Activated T-helper 1 cell treated with anti-CD3 and anti-CD28 coated beads, Interleukin-12 subunit alpha, Interleukin-12 subunit beta, Interleukin-2, Interleukin-4 antibody, amounts not matched to agents 30 ng/mL and 10 ng/mL and 1 ng/mL, durations not matched to agents 14 hours and 24 hours and 36 hours (primary cell): ENCODE measurements at places on chromosomes 7 and 10.

DNA sequence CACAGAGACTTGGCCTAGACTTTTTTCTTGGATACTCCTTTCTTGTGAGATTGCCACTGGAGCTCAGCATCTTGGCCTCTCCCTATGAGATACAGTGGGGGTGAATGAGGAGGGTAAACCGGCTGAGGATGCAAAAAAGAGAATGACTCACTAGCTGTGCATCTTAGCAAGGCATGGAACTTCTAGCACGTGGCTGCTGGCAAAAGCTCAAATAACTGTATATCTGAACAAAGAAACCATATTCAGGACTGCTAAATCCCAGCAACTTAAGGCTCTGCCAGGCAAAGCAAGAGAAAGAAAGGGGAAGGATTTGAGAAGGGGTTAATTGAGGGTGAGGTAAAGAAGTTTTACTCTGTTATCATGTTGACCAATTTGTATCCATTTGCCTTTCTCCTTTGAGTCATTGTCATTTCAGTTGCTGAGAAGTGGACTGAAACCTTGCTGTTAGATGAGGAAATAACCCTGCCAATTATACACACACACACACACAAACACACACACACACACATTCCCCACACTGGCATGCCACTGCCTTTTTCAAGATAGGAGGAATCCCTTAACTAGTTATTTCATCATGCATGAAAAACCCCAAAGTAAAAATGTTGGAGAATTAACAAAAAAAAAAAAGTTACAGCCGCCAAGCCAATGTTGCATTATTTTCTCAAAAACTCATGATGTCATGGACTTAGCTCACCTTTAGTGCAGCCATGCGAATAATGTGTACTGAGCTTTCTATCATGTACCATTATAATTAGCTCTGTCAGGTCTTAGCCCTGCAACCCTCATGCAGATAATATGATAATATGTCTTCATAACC, 997.3 kb downstream of the LRMDA start:
- H3K27me3 ChIP-seq: no peaks in the 10 kb centered on the region
- no peak overlapping the region for H3K27ac ChIP-seq
- no peak for DNase-seq
- H3K36me3 ChIP-seq: no peaks in the 10 kb centered on the region

GRCh38 chr10:133405844-133406527, 12.0 kb downstream of the MTG1 start:
- H3K4me3 ChIP-seq: no peak overlapping the region
- no peaks in the 10 kb centered on the region for H3K27me3 ChIP-seq
- peaks cover 74% of the 10 kb centered on the region for H3K36me3 ChIP-seq
- no peak for DNase-seq
- H3K4me1 ChIP-seq: peaks cover 40% of the 10 kb centered on the region

GRCh38 chr10:92131275-92131820, 159.5 kb downstream of the CPEB3 start:
- no peaks in the 10 kb centered on the region for H3K4me1 ChIP-seq
- no peak overlapping the region for H3K4me3 ChIP-seq
- H3K27me3 ChIP-seq: peaks cover 4% of the 10 kb centered on the region

- DNase-seq: no peak
- H3K27me3 ChIP-seq: no peaks in the 10 kb centered on the region
Measured at GRCh38 chr10:30990971-30991646, 40.6 kb downstream of the ZNF438 start.

DNA sequence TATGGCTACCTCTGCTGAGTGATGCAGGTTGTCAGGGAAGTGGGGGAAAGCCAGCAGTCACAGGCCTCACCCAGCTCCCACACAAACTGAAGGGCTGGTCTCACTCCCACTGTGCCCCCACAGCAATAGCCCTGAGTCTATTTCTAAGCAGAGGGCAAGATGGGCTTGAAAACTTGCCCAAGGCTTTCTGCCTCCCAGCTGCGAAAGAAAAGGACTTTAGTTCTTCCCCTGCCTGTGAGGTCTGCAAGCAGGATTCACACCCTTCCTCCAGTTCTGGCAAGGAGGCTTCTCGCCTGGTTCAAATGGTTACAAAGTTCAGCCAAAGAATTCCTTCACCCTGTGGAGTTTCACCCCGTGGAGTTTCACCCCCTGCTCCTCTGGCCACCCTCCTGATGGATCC, 63.3 kb upstream of the PRLHR start:
- peaks cover 18% of the 10 kb centered on the region for H3K4me1 ChIP-seq
- no peak overlapping the region for H3K4me3 ChIP-seq
- no peak overlapping the region for H3K27ac ChIP-seq
- H3K36me3 ChIP-seq: no peaks in the 10 kb centered on the region

- H3K36me3 ChIP-seq: no peaks in the 10 kb centered on the region
- H3K27ac ChIP-seq: no peak overlapping the region
- no peak for DNase-seq
- no peaks in the 10 kb centered on the region for H3K4me1 ChIP-seq
Measured at GRCh38 chr7:70616211-70616610, 515.7 kb upstream of the GALNT17 start.

GRCh38 chr10:88271761-88272543, 311.2 kb downstream of the RNLS start:
- peaks cover 4% of the 10 kb centered on the region for H3K27me3 ChIP-seq
- peak; percentile 4 for DNase-seq
- peak overlapping the region; percentile 86 for H3K27ac ChIP-seq
- peaks cover 3% of the 10 kb centered on the region for H3K36me3 ChIP-seq
- peak overlapping the region; percentile 36 for H3K4me3 ChIP-seq

GRCh38 chr10:102121739-102122372, 1.7 kb upstream of the LDB1 start:
- DNase-seq: no peak
- H3K27ac ChIP-seq: no peak overlapping the region
- no peaks in the 10 kb centered on the region for H3K27me3 ChIP-seq
- H3K4me1 ChIP-seq: peaks cover 37% of the 10 kb centered on the region

DNA sequence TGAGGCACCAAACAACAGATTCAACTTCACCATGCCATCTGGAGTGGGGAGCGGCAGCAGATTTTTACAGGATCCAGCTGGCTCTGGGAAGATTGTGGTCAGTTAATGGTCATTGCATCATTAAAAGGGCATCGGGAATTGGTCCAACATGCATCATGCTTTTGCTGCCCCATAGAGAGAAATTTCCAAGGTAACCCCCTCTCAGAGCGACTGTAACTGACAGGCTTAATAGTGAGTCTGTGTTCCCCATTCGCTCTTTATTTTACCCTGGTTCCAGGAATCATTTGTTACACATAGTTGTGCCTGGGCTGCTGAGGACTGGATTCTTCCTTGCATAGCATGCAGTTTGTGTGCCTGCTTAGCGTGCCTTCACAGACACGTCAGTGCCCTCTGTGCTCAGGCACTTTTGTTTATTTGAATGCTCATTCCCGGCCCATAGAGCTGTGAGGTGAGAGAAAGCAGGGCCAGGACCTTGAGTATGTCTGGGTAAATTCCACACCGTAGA, 49.9 kb downstream of the CDHR3 start:
- H3K27ac ChIP-seq: no peak overlapping the region
- H3K4me3 ChIP-seq: no peak overlapping the region
- no peak for DNase-seq

DNA sequence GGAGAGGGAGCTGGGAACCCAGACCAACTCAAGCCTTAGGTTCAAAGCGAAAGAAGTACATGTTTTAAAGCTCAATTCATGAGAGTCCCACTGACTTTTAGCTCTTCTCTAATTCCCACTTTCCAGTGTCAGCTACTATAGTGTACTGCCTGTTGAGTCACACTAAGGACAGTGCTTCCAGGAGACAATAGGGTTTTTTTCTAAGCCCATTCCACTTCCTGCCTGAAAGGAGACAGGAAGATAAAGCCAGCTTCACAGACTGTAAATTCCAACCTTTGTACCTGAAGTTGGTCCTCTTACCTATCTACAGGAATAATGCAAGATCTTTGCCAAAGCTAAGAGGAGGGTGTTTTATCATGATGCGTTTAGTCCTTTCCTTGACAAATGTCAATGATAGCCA, 4.4 kb downstream of the MSRB2 start:
- no peak overlapping the region for H3K4me3 ChIP-seq
- peak overlapping the region; percentile 6 for H3K27ac ChIP-seq
- no peaks in the 10 kb centered on the region for H3K27me3 ChIP-seq
- peaks cover 46% of the 10 kb centered on the region for H3K4me1 ChIP-seq
- DNase-seq: no peak
- H3K36me3 ChIP-seq: peaks cover 8% of the 10 kb centered on the region
